ENCODE measurements at places on chromosomes 11 and 22.
A peak's percentile ranks its signal among the peaks of the same experiment; 100 is the strongest.

DNA sequence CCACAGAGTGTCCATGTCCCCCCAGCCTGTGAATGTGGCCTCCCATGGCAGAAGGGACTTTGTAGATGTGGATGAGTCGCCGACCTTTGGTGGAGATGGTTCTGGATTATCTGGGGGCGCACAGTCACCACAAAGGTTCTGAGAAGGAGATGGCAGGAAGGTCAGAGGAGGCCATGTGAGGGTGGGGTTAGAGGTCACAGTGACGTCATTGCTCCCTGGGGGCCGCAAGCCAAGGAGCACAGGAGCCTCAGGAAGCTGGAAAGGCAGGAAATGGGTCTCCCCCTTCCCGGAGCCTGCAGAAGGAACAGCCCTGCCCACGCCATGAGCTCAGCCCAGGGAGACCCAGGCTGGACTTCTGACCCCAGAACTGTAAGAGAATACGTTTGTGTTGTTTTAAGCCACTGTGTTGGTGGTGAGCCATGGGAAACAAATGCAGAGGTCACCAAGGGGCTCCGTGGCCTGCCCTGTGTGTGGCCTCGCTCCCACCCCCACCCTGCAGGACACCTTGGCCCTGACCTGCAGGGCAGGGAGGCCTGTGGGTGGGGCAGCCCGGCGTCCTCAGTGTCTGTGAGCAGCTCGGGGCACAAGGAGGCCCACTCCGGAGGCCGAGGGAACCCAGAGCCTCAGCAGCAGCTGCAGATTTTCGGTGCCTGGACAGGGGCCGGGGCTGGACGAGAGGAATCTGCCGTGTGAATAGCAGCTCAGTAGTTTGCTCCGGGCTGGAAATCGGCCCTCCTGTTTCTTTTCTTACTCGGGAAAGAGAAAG is 32.1 kb downstream of the GRAMD4 start:
- no peak for DNase-seq

- peak; percentile 58 for DNase-seq
Measured at GRCh38 chr11:10302744-10303557, 1.9 kb upstream of the ADM start.

DNA sequence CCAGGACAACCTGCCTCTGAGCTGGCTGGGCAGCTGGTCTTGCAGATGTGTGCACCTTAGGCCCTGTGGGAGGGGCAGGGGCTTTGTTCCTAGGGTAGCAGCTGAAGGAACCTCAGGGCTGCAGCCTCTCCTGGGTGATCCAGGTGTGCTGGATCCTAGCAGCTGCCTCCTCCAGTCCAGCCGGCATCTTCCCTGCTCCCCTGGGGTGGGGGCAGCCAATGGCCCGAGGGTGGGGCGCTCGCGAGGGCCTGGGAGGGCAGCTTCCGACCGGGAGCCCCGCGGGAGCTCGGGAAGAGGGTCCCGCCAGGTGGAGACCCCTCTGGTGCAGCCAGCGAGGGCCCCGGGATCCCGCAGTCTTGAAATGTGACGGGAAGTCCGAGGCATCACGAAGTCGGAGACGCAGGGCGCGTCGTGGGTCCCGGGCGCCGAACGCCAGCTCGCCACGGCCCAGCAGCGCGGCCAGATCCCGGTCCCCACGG is 1.7 kb downstream of the IFITM1 start:
- DNase-seq = no peak

DNA sequence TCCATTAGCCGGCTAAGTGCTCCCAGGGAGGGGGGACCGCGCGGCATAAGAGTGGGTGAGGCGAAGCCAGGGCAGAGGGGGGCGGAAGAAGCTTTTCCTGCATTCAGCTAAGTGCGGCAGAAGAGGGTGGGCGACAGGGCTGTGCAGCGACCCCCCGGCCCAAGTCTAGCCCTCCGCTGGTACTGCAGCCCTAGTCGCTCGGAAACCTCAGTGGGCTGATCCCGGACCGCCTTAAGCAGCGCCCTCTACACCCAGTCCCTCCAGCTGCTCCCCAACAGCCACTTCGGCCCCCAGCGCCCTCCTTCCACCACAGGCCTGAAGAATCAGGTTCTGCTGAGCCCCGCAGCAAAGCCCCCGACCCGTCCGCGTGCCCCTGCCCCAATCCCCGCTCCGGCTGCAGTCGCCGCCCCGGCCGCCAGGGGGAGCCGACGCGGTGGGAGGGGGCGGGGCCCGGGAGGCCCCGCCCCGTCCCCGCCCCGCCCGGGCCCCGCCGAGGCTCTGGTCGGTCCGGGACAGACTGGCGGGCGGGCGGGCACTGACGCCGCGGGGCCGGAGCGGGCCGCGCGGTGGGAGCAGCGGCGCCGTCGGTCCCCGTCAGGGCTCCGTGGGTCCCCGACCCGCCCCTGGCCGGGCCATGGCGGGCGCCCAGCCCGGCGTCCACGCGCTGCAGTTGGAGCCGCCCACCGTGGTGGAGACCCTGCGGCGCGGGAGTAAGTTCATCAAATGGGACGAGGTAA is at the start of gene PLCB3:
Gene PLCB3 (plus strand): TSS at position 515 of the 737 bp plus-strand sequence. CDS start 120 bp downstream, at position 635.
- no peak for DNase-seq

DNA sequence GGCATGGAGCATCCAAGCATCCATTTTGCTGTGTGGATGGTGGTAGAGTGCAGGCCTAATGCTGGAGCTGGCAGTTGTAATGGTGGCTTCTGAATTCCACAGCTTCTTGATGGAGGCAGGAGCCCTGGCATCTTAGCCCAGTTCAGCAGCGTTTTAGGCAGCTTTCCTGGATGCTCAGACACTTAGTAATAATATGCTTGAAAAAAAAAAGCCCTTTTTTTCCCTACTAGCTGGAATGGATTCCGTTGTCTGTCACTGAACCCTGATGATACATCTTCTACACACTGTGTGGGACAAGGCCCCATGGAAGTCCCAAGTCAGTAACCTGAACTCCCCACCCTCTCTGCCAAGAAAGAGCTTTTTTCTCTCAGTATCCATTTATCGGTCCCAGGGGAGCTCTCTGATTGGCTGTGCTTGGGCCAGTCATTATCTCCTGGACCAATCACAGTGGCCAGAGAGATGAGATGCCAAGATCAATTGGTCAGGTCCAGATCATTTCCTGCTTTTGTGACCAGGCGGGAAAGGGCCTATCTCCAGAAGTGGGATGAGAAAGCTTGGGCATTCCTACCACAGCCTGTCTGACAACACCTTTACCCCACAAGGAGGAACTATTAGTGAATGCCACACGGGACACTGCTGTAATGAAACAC is 34.2 kb downstream of the MCM5 start:
- DNase-seq = no peak

DNA sequence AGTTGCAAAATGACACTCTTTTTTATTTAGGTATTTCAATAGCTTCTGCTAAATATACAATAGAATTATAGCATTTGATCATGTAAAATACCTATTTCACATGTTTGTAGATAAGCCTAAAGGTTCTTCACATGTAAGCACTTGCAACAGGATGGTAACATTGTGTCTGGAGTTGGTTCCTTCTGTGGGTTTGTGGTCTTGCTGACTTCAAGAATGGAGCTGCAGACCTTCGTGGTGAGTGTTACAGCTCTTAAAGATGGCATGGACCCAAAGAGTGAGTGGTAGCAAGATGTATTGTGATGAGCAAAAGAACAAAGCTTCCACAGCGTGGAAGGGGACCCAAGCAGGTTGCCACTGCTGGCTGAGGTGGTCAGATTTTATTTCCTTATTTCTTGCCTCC is 246.4 kb upstream of the PDGFD start:
- no peak for DNase-seq

DNA sequence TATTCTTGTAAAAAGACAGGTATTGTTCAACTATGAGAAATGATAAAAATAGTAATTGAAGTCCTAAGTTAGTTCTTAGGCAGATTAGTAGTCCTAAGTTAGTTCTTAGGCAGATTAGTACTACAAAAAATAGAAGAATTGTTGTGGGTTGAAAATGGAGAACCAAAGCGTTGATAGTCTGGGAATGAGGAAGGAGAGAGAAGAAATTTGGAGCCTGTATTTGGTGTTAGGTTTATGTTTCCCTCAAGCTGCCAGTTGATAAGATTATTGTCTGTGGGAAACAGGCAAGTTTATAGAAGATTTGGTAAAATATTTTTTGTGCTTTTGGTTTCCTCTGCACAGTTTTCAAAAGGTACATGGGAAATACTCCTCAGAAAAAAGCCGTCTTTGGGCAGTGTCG is 3.6 kb downstream of the BCO2 start:
- DNase-seq = no peak

DNA sequence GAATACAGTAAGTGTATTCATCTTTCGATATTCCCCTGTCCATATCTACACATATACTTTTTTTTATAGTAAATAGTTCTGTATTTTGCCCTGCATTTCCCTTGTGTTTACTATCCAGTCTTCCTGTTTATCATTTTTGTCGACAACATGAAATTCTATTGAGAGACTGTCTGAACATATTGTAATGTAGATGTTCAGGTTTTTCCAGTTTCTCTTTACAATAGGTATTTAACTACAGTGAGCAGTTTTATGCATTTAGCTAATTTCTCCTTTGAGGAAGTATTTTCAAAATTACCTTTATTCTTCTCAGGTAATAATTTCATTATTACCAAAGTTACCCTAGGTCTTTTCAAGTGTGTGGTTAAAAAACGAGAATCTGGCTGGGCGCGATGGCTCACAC is 16.7 kb downstream of the PIK3IP1 start:
- no peak for DNase-seq

DNA sequence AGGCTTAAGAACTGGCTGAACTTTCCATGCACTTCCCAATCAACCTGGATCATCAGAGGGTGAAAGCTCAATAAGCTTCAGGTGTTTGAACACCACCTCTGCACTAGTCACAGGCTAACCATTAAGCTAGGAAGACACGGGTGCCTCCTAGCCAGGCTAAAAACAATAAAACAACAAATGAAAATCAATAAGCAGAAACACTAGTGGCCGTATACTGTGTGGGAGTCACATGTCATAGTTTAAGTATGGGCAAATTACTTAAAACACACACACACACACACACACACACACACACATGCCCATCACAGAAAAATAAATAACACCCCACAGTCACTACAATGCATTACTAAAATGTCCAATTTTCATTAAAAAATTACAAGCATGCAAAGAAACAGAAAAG is 85.2 kb downstream of the APOL5 start:
- DNase-seq = no peak
